ENCODE measurements at places on chromosomes 11 and 22.

DNA sequence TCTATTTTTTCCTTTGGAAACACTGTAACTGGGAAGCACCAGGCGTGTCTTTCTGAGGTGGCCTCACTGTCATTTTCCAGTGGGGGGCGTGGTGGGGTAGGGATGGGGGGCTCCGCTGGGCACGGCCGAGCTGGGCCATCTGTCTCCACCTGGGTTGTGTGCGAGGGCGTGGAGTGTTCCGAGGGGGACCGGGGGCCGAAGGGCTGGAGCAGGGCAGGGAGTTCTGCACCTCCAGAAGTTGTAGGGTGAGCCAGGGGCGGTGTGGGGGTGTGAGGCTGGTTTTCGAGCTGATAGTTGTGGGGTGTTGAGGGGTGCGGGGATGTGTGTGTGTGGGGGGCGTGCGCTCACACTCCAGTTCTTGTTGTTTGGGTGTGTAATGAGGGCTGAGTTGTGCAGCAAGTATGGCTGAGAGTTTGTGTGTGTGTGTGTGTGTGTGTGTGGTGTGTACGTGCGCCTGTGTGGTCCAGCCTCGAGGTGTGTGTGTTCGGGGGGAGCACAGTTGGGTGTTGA is 10.8 kb downstream of the YPEL4 start:
- H3K27me3 ChIP-seq = no peaks in the 10 kb centered on the region
- DNase-seq = no peak
- H3K4me1 ChIP-seq = peaks cover 31% of the 10 kb centered on the region
- H3K4me3 ChIP-seq = peak overlapping the region; percentile 97

DNA sequence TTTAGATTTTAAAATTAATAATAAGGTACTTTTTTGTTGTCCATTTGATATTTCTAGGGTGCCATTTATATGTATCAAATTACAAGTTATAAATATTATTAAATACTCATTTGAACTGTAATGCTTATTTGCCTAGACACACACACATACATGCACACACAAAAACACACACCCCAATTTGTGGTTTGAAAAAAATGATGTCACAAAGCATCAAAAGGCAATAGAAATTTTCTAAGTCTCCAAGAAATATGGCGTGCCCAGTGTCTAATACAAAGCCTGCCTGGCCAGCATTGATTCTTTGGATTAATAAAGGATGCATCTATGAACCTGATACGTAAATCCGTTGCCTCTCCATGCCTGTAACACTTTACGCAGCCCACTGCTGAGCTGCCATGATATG is 252.8 kb upstream of the BLID start:
- DNase-seq = no peak
- H3K4me1 ChIP-seq = peaks cover 3% of the 10 kb centered on the region
- no peaks in the 10 kb centered on the region for H3K36me3 ChIP-seq
- H3K27me3 ChIP-seq = no peaks in the 10 kb centered on the region

GRCh38 chr11:17525570-17525969 is 18.6 kb downstream of the USH1C start:
- DNase-seq = no peak
- H3K36me3 ChIP-seq = no peaks in the 10 kb centered on the region
- no peak overlapping the region for H3K27ac ChIP-seq
- no peaks in the 10 kb centered on the region for H3K4me1 ChIP-seq
- H3K27me3 ChIP-seq = no peaks in the 10 kb centered on the region

- no peaks in the 10 kb centered on the region for H3K27me3 ChIP-seq
- H3K4me3 ChIP-seq = no peak overlapping the region
- H3K27ac ChIP-seq = no peak overlapping the region
- no peaks in the 10 kb centered on the region for H3K36me3 ChIP-seq
- no peak for DNase-seq
Measured at GRCh38 chr22:28594797-28595462, 84.7 kb downstream of the TTC28 start.

DNA sequence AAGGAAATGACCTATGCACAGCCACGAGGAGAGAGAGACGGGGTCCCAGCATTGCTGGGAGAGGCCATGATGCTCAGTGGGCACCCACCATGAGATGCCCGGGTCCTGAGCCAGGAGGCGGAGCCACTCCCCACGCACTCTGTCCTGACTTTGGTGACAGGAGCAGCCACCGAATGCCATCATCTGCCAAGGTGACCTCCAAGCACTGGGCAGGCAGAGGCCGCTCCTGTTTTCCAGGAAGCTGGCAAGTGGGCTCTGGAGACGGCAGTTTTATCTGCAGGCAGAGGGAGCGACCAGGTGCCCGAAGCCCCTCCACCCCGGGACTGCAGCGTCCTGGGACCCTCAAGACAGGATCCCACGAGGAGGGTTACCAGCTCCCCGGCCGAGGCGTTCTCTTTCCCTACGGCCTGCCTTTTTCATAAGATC is 453.9 kb downstream of the BRD1 start:
- H3K27ac ChIP-seq = no peak overlapping the region
- no peaks in the 10 kb centered on the region for H3K36me3 ChIP-seq
- H3K4me1 ChIP-seq = peaks cover 4% of the 10 kb centered on the region
- H3K27me3 ChIP-seq = no peaks in the 10 kb centered on the region
- DNase-seq = no peak

- no peak overlapping the region for H3K27ac ChIP-seq
- no peak for DNase-seq
- no peak overlapping the region for H3K4me3 ChIP-seq
- no peaks in the 10 kb centered on the region for H3K27me3 ChIP-seq
Measured at GRCh38 chr22:30650508-30651116, 15.0 kb downstream of the SLC35E4 start.

DNA sequence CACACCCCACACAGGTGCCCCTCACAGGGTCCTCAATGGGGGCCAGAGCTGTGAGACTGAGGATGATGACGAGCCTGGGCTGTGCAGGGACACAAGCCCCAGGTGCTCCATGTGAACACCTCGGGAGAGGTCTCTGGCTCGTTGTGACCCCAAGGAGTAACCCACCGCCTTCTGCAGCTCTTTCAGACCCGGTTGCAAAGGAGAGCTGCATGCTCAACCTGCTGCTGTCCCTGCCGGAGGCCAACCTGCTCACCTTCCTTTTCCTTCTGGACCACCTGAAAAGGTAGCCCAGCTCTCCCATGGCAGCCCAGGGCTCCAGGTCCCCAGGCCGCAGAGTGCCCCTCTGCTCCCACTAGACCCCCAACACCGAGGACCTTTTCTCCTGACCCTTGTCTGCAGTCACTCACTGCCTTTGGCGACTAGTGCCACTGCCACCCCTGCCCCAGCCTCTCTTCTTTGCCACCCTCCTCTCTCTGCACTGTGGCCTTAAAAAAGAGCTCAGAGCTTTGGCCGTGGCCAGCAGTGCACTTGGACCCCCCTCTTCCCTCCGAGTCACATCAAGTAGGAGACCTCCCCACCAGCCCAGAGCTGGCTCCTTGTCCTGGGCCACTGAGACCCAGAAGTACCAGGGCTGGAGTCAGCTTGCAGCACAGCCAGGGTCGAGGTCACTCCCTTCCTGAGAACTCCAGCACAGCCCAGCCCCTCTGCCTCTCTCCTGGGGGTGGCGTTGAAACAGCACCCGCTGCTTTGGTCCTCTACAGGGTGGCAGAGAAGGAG is 133.7 kb downstream of the BCR start:
- H3K36me3 ChIP-seq = no peaks in the 10 kb centered on the region
- no peak overlapping the region for H3K4me3 ChIP-seq
- H3K27me3 ChIP-seq = no peaks in the 10 kb centered on the region
- no peaks in the 10 kb centered on the region for H3K4me1 ChIP-seq
- DNase-seq = no peak

GRCh38 chr11:65112546-65113360 is 1.1 kb downstream of the TM7SF2 start:
- H3K36me3 ChIP-seq = no peaks in the 10 kb centered on the region
- H3K27ac ChIP-seq = no peak overlapping the region
- no peaks in the 10 kb centered on the region for H3K27me3 ChIP-seq

- no peak overlapping the region for H3K4me3 ChIP-seq
- no peaks in the 10 kb centered on the region for H3K27me3 ChIP-seq
- DNase-seq = no peak
- no peaks in the 10 kb centered on the region for H3K36me3 ChIP-seq
- H3K4me1 ChIP-seq = no peaks in the 10 kb centered on the region
Measured at GRCh38 chr11:97746818-97747217, 1273.9 kb upstream of the CNTN5 start.

DNA sequence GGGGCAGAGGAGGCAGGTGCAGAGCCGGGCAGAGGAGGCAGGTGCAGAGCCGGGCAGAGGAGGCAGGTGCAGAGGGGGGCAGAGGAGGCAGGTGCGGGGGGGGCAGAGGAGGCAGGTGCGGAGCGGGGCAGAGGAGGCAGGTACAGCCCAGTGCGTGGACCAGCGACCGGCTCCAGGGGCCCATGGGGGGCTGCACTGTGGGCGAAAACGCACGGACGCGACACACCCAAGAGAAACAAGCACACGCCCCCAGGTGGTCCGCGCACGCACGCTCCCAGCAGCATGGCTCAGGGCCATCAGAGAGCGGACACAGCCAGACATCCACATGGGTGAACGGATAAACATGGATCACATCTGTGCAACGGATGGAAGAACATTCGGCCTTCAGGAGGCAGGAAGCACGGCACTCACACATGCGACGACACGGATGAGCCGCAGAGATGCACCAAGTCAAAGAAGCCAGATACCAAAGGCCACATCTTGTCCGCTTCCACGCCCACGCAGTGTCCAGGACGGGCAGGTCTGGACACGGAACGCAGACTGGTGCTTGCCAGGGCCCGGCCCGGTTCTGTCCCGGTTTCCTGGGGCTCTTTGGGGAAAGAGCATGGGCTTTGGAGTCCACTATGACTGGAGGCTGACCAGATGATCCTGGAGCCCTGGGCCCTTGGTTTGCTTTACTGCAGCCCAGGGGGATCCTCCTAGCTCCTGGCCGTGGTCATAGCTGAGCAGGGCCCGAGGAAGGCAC is 21.8 kb downstream of the OSBPL5 start:
- no peak overlapping the region for H3K4me3 ChIP-seq
- no peaks in the 10 kb centered on the region for H3K27me3 ChIP-seq
- no peak overlapping the region for H3K27ac ChIP-seq
- H3K4me1 ChIP-seq = peaks cover 7% of the 10 kb centered on the region

DNA sequence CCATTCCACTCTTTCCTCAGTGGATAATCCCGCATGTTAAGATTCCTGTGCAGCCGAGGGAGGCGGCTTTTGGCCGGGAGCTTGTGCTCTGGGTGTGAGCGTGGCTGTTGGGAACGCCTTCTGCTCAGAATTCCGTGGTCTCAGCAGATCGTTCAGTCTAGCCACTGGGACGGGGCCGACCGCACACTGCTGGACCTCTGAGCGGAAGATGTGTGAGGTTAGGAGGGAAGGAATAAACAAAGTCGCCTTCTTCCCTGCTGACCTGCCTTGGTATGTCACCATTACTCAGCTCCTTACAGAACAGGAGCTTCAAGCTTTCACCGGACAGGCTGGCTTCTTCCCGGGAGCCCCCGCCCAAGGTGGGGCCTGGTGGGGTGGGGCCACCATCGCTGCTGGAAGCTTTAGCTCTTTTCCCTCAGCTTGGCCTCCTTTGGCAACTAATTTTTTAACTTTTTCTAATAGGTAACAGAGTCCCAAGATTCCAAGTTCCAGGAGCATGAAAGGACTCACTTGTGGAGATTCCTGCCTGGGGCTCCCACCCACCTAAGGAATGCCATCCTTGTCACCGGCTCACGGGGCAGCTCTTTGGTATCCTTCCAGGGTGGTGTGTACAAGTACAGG is 22.5 kb upstream of the SEPTIN5 start:
- no peaks in the 10 kb centered on the region for H3K27me3 ChIP-seq
- no peak overlapping the region for H3K27ac ChIP-seq
- H3K36me3 ChIP-seq = no peaks in the 10 kb centered on the region
- no peak overlapping the region for H3K4me3 ChIP-seq

- H3K4me3 ChIP-seq = no peak overlapping the region
- no peaks in the 10 kb centered on the region for H3K4me1 ChIP-seq
- no peaks in the 10 kb centered on the region for H3K27me3 ChIP-seq
- no peak overlapping the region for H3K27ac ChIP-seq
Measured at GRCh38 chr11:108654994-108655631, 9.8 kb upstream of the DDX10 start.

DNA sequence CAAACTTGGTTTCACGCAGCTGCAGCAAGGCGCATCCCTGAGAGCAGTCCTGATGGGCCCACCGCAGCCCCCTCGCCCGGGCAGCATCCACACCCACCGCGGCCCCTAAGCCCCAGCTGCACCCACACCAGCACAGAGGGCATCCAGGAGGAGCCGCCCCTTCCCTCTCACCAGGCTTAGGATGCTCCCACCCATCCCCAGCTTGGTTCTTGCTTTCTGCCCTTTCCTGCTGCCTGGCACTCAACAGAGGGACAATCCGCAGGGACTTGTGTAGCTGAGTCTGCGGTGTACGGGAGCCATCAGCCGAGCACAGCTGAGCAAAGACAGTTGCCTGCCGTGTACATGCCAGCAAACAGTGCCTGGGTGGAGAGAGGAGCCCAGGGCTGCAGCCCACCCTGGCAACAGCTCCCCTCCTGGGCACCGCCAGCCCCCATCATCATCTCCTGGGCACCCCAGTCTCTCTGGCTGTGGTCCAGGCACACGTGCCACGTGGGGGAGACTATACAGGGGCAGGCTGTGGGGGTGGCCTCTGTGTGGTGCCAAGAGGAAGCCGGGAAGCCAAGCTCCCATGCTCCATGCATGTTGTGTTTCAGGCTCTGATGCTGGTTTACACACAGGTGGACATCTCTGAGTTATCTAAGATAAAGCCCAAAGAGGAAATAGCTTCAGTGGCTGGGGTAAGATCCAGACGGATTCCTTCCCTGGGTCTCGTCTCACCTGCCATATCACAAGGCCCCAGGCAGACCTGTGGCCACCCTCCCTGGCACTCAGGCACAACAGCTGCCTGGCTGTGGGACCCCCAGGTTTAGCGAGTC is 36.0 kb upstream of the GNB1L start:
- no peak overlapping the region for H3K27ac ChIP-seq
- H3K36me3 ChIP-seq = no peaks in the 10 kb centered on the region
- H3K4me3 ChIP-seq = no peak overlapping the region
- DNase-seq = no peak

DNA sequence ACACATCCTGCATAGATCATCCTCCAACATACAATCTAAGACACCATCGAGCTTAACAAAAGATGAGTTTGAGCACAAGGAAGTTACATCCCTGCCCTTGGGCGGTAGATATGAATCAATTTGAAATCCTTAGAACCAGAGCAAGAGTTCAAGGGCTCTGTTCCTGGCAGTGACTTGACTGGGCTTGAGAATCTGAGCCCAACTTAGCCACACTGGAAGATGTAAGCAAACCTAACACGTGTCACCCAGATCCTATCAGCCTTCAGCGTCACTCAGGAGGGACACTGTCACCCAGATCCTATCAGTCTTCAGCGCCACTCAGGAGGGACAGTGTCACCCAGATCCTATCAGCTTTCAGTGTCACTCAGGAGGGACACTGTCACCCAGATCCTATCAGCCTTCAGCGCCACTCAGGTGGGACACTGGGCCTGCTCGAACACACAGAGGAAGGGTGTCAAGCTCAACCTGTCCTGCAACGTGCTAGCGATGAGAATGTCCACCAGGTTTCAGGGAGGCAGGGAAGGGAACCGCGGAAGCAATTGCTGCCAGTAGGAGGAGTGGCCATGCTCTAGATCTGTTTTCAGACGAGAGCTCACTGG is 32.8 kb upstream of the CTSD start:
- H3K36me3 ChIP-seq = no peaks in the 10 kb centered on the region
- H3K27me3 ChIP-seq = no peaks in the 10 kb centered on the region
- H3K4me3 ChIP-seq = no peak overlapping the region

GRCh38 chr11:27464909-27465308 is 7.7 kb downstream of the LGR4 start:
- no peaks in the 10 kb centered on the region for H3K36me3 ChIP-seq
- no peak overlapping the region for H3K27ac ChIP-seq

All from H1 (cell line).